ENCODE measurements at places on chromosomes 6 and 20. TPM values are rescaled to one million over a fixed set of nuclear protein-coding genes. Genes with fewer than 3 reads are reported as not detected.

DNA sequence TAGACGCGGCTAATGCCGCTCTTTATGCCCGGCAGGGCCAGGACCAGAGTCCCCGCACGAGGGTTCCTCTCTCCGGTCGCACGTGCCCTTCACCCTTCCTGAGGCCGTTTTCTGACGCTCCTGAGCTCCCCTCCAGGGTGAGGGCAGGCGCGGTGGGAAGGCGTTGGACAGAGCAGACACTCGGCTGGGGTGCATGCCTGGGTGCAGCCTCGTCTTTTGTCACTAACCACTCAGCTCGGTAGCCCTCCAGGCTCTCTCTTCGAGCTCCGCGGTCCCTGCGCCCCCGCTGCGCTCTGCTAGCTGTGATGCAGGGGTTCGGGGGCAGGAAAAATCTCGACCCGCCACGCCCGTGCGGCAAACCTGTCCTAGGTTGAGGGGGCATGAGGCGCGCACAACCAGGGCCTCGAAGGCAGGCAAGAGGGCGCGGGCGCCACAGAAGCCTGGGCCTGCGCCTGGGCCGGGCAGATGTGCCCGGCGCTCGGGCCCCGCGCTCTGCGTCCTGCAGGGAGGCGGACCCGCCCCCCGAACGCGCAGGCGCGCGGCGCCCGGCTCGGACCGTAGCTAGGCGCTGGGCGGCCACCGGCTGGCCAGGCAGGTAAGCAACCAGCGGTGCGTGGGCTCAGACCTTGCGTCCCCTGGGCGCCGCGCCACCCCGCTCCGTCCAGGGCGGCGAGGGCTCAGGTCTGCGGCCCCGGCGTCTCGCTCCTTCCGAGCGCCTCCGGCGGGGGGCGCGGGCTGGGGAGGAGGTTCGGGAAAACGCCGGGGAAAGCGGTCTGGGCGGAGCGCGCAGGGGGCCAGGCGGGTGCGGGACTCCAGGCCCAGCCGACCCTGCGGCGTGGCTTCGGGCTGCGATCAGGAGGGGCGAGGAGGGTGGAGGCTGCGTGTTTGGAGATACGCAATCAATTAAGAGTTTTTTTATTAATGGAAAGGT lies at the start of gene L3MBTL1:
TSS of gene L3MBTL1 (plus strand) at position 548 of the 931 bp plus-strand sequence. CDS start 5,807 bp downstream, outside the sequence.
- no peak for DNase-seq

The PNLDC1 gene
- 0.30 TPM for total RNA-seq

DNA sequence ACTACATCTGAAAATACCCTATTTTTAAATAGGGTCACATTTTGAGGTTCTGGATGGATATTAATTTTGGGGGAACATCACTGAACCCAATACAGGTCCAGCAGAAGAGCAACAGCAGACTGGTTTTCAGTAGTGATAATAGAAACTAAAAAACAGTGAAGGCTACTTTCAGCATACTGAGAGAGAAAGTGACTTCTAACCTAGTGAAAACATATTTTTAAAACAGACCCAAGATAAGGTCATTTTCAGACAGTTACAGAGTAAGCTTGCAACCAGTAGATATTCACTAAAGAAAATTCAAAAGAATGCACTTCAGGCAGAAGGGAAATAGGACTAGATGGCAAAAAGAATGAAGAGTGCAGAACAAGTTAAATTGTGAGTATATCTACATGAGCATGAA lies 42.0 kb upstream of the TMEM244 start:
- no peak for DNase-seq

DNA sequence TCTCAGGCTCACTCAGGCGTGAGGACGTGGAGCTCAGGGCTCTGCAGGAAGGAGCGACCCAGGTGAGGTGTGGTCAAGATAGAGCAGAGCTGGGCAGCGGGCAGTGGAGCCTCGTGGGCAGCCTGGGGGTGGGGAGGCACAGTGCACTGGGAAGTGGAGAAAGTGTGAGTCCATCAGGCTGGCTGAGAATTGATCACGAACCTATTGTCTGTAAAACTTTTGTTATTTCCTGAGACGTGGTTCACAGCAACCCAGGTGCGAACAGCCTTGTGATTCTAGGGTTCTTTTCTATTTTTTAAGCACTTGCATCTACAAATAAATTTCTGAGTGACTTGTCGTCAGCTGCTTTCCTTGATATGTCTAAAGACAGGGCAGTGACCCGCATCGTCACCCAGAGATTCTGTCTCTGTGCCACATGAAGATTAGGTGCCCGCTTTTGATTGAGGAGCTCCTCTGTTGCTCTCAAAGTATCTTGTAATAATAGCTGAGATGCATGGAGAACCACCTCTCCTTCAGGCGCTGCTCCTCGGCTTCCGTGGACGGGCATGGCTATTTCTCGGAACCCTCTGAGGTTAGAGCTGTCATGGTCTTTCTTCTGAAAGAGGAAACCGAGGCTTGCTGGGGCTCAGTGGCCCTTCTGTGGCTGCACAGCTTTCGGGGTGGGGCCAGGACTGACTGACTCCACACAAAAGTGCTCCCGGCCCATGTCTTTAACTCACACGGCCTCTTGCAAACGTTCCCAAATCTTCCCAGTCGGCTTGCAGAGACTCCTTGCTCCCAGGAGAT lies 662 bp upstream of the CCR6 start:
- DNase-seq: no peak

- DNase-seq: no peak
Observed at GRCh38 chr6:30839671-30840070, 44.6 kb upstream of the DDR1 start.

- no peak for DNase-seq
Observed at GRCh38 chr6:144106206-144106605, 10.8 kb upstream of the SF3B5 start.

The SNRNP48 gene
- 13.8 TPM for total RNA-seq

DNA sequence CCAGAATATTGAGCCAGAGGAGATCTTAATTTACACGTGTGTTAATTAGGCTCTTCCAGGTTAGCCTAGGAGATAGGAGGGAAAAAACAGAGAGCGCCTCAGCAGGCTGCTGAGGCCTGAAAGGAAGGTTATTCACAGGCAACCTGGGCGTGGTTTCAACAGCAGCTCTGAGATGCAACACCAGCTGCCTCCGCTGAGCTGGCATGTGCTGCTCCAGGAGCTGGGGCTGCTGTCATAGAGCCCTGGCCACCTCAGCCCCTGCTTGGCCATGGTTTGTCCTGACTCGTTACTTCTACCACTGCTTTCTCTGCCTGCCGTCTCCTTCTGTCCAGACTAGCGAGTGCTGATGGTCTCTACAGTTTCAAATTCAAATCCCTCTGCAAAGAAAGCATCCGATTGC lies 32.4 kb upstream of the RPP40 start:
- no peak for DNase-seq

- no peak for DNase-seq
Observed at GRCh38 chr6:109458774-109459531, 3.4 kb upstream of the MICAL1 start.

The PRR3 gene
- 6.6 TPM for total RNA-seq

- DNase-seq: peak; percentile 48
Observed at GRCh38 chr20:47354714-47355488, 1.6 kb downstream of the ZMYND8 start.

DNA sequence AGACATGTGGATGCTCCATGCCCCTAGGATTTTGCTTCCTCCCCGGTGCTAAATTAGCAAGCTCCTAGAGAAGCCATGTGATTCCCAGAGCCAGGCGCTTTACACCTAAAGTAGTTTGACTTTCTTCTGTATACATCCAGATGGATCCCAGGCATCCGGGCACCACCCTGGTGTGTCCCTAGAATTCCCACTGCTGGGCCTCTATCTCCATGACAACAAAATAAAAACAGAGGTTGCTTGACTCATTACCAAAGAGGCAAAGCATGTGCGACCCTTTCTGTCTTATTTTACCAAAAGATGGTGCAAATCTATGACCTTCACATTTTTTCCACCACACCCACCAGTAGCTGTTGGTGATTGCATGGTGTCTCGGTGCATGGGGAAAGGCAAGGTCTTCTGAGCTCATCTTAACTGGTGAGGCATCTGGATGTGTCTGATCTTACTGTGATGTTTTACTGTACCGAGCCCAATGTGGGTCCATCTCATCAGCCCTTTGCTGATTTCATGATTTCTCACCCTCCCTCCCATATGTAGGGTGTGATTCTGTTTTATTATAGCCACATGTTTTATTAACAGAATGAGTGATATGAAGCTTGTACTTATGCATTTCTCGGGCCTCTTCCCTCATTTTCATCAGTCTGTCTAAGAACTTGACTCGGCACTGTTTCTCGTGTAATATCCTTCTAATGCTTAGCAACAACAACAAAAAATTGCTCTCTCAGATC lies 27.4 kb upstream of the VAPB start:
- DNase-seq: peak; percentile 59

DNA sequence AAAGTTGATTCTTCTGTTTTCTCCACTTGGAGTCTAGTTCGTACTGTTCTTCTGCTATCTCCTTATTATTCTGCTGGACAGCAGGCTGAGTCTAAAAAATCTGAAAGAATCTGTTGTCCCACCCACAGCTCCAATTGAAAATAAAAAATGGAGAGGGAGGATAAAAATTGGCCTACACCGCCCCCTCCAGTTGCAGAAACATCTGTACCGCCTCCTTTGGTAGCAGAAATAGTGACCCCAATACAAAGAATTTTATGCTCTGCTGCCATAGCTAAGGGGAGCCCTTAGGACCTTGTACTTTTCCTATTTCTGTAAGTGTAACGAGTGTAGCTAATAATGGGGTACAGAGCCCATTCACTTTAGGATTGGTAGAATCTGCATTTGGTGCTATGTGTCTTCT lies 4.9 kb upstream of the FKBP1A start:
- DNase-seq: no peak

GRCh38 chr6:112431803-112432202 lies 84.7 kb downstream of the RFPL4B start:
- DNase-seq: no peak

DNA sequence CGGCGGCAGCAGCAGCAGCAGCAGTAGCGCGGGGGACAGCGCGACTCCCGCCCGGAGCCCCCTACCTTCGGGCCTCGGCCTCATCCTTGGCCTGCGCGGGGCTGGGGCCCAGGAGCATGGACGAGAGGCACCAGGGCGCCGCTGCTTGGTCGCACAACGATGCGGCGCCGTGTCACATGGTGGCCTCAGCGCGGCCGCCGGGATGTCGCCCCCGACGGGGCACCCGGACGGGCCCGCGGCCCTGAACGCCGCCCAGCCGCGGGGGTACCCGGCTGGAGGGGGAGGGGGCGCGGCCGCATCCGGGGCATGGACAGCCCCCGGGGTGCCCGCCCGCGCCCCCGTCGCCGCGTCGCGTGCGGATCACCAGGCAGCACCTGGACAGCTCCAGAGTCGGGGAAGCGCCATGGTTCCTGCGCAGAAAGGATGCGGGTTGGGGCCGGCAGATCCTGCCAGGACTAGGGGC lies 57.1 kb downstream of the CDH22 start:
- DNase-seq: no peak

DNA sequence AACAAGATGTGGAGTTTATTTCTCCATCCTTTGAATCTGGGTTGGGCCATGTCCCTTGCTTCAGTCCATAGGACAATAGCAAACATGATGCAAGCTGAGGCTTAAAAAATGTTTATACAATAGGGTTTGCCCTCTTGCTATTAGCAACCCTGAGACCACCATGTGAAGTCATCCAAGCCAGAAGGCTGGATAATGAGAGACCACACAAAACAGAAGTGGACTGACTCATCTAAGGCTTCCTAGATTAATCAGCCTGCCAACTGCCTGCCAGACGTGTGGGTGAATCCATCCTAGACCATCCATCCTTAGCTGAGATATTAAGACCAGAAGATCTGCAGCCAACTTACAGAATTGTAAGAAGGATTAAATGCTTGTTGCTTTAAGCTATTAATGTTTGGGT lies 38.1 kb upstream of the ISM1 start:
- DNase-seq: no peak

The NT5E gene
- total RNA-seq: 31.2 TPM

The PARD6B gene
- 9.3 TPM for total RNA-seq

DNA sequence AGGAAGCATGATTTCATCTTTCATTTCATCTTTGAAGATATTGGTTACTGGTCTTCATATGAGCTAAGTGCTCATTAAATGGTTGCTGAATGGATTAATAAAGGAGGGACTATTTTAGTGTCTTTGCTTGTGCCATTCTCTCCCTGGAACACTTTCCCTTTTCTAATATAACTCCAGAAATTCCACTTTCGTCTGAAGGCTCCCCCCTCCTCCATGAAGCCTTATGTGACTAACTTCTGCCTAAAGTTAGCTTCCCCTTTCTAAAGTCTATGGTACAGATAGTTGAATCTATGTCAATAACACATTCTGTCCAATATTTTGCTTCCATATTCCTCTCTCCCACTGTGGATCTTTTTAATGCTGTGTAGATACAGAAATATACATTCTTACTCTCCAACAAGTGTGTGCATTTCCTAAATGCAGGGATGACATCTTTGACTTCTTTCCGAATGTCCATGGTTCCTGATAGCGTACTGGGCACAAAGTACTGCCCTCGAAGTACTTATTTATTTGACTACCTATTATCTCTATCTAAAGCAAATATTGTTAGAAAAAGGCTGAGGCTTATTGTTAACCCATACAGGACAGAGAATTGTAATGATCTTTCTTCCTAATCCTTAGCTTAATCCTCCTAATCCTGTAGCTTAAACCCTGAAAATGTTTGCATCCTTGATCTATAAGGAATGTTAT lies 84.7 kb upstream of the ELOVL5 start:
- DNase-seq: no peak

GRCh38 chr6:108222504-108222903 lies 38.3 kb downstream of the SNX3 start:
- no peak for DNase-seq

- DNase-seq: no peak
Observed at GRCh38 chr20:37072293-37073196, 23.3 kb downstream of the RBL1 start.

DNA sequence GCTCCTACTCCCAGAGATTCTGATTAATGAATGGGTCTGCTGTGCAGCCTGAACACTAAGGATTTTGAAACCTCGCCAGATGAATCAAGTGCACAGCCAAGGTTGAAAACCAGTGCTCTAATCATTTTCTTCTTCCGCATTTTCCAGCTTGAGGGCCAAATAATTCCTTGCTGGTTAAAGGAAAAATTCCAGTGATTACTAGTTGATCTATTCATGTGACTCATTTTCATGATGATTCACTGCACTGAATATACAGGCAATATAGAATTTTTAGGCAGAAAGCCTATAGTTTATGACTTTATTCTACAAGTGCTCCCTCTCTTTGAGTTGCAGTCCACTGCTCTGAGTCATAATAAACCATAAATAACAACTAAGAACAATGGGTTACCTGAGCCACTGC lies 80.6 kb upstream of the PROKR2 start:
- DNase-seq: no peak

DNA sequence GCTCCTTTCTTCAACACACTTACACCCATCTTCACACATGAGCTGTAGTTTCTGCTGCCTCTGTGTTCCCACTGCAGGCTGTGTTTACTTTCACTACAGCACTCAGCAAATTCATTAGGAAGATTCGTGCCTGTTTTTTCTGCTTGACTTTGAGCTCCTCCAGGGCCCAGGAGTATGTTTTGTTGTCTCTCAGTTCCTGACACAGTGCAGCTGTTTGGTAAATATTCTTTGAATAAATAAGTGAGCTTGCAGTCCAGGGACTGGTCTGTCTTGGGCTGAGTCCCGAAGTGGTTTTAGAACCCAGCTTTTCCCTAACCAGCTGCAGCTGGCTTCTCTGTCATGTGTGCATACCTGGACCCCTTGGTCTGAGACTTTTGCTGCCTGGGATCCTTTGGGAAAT lies 46.6 kb upstream of the CCN6 start:
- no peak for DNase-seq

- no peak for DNase-seq
Observed at GRCh38 chr20:4195499-4195898, 180.1 kb upstream of the RNF24 start.

The EYA2 gene
- 0.59 TPM for total RNA-seq
